ENCODE measurements at places on chromosomes 1 and 21.

DNA sequence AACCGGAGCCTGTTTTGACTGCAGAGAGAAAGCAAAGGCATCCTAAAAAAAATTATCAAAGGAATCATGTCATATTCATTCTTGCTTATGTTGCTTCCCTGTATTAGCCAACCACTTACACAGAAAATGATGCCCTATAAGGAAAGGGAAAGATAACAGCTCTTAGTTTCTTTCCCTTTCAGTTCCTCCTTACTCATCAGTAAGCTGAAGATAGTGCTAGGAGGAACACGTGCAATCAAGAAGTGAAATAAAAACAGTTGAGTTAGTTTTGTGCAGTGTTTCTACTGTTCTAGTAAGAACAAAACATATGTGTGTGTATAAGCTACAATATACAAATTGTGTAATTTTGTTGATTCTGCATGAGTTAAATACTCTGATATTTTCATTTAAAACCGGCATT, 45.3 kb upstream of the MTF2 start:
- peak; percentile 27 for DNase-seq

DNA sequence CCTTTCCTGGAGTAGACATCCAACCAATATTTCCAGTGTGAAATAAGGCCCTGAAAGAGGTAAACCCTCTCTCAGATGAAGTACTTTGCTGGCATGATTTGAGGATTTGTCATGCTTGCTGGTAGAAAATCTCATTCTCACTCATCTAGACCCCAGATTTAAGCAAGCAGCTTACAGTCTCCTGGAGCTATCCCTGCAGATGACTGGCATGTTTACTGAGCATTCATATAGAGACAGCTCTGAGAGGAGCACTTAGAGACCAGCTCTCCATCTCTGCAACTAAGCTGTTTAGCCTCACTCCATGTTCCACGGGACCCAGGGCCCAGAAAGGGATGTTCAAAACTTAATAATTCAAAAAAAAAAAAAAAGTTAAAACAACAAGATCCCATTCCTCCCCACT, 34.2 kb downstream of the GPR161 start:
- DNase-seq, result no peak

- no peak for DNase-seq
These were observed 25.1 kb downstream of the WDR64 start for GRCh38 chr1:241677201-241677600.

DNA sequence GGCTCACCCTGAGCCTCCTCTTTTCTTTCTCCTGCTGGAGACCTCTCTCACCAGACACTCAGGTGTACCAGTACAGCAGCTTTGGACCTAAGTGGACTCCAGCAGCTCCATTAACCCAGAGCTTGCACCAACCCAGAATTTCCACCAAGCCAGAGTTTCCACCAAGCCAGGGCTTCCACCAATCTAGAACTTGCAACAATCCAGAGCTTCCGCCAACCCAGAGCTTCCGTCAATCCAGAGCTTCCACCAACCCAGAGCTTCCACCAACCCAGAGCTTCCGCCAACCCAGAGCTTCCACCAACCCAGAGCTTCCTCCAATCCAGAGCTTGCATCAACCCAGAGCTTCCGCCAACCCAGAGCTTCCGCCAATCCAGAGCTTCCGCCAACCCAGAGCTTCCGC, 23.2 kb downstream of the CRYAA start:
- DNase-seq, result no peak

GRCh38 chr21:33824156-33824941, 91.3 kb downstream of the ATP5PO start:
- DNase-seq, result no peak

DNA sequence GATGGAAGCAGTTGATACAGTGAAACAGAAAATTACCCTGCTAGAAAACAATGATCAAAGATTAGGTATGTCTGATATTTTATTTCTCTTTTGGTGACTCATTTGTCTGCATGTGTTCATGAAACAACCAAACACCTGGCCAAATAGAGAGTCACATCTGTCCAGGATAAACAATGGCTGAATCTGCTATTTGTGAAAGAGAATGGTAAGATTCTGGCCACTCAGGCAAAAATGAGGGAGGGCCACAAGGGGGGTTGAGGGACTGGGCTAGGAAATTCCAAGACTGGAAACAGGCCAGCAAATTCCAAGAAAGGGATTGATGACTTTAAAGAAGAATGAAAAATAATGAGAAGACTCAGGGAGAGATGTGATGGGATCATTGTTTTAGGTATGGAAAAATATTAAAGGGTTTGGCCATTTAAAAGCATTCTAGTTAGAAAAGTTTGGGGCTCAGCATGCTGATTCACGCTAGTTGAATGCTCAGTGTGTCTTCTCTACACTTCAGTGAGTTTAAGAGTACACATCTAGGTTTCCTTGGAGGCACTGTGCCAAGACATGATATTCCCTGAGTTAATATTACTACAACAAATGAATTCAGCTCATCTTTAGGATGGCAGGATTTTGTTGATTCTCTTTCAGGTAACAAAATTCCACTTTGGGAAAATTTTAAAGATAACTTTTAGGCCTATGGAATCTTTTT, 44.9 kb downstream of the TRAF5 start:
- no peak for DNase-seq

GRCh38 chr1:108077991-108078390, 113.0 kb upstream of the VAV3 start:
- DNase-seq, result no peak

DNA sequence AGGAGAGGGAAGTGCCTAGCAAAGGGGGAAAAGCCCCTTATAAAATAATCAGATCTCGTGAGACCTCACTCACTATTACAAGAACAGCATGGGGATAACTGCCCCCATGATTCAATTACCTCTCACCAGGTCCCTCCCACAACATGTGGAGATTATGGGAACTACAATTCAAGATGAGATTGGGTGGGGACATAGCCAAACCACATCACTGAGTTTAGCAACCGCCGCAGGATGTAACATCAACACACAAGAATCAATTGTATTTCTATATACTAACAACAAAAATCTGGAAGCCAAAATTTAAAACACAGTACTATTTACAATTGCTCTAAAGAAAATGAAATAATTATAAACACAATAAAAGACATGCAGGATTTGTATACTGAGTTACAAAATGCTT, 21.9 kb downstream of the DIRAS3 start:
- DNase-seq, result no peak

GRCh38 chr1:116923421-116923820, 13.7 kb downstream of the PTGFRN start:
- DNase-seq, result no peak

DNA sequence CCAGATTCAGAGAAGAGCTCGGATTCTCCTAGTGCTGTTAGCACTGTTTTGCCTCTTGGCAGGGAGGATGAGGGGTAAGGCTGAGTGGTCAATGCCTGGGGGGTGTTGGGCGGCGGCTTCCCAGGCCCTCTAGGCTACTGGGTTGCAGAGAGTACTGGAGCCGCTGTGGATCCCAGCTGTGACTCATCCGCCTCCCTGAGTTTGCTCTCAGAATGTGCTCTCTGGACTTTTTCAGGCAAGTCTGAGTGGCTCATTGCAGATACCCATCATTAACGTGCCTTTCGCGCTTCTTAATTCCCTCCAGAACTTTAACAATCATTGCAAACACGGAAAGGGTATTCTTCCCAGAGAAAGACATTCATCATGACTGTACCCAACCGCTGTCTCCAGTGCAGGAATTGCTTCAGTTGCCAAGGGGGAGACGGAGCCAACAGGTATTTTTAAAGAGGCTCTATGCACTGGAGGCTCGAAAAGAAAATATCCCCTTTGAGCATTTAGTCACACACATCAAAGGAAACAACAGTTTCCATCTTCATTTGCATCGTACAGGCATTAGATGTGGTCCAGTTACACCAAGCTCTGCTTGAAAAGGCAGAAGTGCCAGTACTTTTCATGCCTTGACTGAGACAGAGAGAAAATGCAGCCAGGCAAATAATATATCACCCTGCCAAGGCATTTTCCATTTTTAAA, 14.4 kb upstream of the CAMTA1 start:
- DNase-seq, result peak; percentile 36

- no peak for DNase-seq
These were observed 29.6 kb upstream of the LRRC8D start for GRCh38 chr1:89791064-89791726.

GRCh38 chr1:93221913-93222312, 41.4 kb downstream of the CCDC18 start:
- DNase-seq, result peak; percentile 45

DNA sequence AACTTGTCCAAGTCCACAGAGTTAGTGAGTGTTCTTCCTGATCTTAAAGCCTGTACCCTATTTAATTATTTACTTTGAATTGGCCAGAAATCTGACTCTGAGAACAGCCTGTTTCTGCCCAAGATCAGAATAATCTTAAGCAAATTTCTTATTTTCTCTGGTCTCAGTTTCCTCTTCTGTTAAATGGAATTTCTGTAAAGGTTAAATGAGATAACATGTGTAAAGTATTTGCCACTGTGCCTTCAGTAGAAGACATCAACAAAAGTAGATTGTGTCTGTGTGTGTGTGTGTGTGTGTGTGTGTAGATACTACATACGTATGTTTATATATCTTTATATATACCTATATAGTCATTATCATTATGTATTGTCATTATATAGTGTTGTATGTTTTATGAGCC, 124.2 kb upstream of the FGGY start:
- DNase-seq, result no peak

- no peak for DNase-seq
These were observed 87.7 kb downstream of the KCNJ6 start for GRCh38 chr21:37828556-37828955.

DNA sequence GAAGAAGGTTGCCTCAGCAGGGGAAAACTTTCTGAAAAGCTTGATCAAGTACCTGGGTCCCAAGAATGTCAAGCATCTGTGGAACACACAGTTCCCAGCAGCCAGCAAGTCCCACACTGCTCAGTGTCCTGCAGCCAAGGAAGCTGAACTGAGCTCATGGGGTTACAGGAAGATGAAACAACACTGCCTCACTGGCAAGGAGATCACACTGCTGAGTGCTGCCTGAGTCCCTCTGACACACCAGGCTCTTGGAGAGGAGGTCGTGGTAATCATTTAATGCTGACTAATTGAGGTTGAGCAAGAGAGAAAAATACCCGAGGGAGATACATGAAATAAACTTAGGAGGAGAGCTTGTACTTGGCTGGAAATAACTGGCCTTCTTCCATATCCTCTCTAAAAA, 75.2 kb downstream of the MPZL1 start:
- peak; percentile 97 for DNase-seq

GRCh38 chr1:107171333-107171732, 30.5 kb downstream of the NTNG1 start:
- no peak for DNase-seq

GRCh38 chr1:203934651-203935050, 73.3 kb downstream of the SNRPE start:
- DNase-seq, result no peak

GRCh38 chr1:187692799-187693198, 864.0 kb downstream of the PLA2G4A start:
- no peak for DNase-seq

GRCh38 chr1:205920861-205921569, 22.2 kb downstream of the SLC26A9 start:
- no peak for DNase-seq

GRCh38 chr1:74822851-74823401, 90.0 kb downstream of the TYW3 start:
- DNase-seq, result no peak

DNA sequence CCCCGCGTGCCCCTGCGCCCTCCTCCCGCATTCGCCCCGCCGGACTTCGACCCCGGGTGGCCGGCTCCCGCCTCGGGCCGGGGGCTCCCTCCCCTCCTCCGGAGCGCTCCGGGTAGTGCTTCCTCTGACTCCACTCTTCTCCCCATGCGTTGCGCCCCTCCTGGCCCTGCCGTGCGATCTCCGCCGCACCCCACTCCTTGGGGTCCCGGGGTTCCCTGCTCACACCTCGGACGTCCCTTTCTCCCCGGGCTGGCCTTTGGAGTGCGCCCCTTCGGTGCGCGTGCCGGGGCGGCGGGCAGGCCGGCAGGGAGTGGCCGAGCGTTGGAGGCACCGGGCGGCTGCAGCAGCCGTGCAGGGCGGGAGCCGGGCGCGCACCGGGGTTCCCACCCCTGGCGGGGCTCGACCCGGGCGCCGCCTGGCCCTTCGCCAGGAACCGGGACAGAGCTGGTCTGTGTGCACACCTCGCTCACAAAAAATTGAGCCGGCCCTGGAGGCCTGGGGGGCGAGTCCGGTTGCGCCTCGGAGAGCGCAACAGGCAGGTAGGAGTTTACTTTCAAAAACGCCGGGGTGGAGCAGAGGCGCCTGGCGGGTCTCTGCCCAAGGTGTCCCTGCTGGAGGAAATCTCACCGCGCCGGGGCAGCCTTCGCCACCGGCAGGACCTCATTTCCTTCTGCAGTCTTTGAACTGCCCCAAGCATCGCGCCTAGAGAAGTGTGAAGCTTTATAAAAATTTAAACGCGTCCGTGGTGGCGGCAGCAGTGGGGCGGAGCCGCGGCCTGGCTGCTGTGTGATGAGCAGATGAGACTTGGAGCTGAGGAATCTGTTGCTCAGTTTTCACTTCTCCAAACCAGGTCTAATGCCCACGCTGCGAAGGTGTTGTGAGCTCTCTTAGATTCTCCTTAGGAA, 650 bp downstream of the VANGL1 start:
- peak; percentile 54 for DNase-seq

DNA sequence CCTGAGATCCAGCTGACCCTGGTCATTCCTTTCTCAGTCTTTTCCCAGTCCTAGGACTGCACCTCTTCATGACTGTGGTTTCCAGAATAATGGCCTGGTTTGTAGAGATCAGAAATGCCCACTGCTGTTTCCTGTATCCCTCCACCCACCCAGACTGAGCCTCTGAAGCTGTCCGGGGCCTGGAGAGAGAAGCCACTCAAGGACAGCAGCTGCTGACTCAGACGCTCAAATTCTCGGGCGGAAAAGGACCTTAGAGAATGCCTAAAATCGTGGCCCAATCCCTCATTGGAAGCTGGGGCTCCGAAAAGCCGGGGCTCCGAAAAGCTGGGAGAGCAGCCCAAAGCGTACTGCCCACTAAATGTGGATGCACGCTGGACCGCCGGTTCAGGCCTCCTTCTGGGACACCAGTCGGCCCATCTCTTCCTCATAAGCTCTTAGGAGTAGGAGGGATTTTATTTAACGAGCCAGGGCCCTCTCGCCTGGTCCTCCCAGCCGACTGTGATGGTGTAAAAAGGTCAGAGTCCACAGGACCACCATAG, 7.8 kb upstream of the GPR61 start:
- no peak for DNase-seq
